Activated naive CD8-positive, alpha-beta T cell treated with anti-CD3 and anti-CD28 coated beads for 36 hours (primary cell): ENCODE measurements at places on chromosomes 2 and 18.

- no peak for DNase-seq
These were observed 1.1 kb downstream of the MARCHF4 start for GRCh38 chr2:216370961-216371712.

DNA sequence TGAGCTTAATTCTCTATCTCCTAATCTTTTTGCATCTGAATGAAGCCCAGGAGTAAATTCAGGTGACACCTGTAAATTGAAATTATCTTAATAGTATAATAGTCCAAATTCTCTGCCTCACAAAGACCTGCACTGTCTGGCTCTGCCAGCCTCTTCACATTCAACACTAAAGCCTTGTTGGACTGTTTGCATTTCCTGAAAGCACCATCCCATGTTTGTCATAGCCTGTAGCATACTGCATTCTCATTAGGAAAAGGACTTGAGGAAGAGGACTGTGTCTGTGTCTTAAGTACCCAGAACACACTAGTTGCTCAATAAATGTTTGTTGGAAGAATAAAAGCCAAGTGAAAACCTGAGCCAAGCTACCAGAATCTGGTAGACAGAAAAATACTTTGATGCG is 42.9 kb upstream of the GRHL1 start:
- DNase-seq, result no peak

DNA sequence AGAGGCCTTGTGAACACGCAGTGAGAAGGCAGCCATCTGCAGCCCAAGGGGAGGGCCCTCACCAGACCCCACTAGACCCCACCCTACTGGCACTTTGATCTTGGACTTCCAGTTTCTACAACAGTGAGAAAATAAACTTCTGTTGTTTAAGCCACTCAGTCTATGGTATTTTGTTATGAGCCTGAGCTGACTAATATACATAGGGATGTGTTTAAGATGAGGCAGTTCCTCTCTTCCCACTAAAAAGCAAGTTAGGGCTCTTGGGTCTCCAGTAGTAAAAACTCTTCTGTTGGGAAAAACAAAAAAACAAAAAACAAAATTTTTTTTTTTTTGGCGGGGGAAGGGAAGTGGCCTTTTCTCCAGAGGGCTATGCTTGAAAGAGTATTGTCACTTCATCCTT is 233.2 kb upstream of the SMAD7 start:
- no peak for DNase-seq

GRCh38 chr2:38298539-38298938 is 78.5 kb downstream of the ATL2 start:
- DNase-seq, result no peak

- DNase-seq, result no peak
These were observed 17.1 kb upstream of the DNMT3A start for GRCh38 chr2:25358836-25359235.

GRCh38 chr2:71503837-71504236 is 50.5 kb downstream of the DYSF start:
- DNase-seq, result no peak

- no peak for DNase-seq
These were observed 6.1 kb upstream of the ACOXL start for GRCh38 chr2:110726285-110726684.

DNA sequence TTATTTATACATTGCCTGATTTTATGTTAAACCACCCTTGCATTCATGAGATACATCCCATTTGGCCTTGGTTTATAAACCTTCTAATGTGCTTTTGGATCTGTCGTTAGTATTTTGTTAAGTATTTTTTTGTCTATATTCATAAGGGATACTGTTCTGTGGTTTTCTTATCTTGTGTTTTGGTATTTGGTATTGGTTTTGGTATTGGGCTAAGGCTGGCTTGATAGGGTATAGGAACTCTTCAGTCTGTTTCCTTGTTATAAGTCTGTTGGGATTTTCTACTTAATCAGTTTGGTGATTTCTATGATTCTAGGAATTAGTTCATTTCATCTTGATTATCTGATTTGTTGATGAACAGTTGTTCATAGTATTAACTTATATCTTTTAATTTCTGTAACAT is 49.2 kb downstream of the RELCH start:
- DNase-seq, result no peak

- DNase-seq, result no peak
These were observed 652 bp downstream of the GPC1 start for GRCh38 chr2:240435948-240436682.

- no peak for DNase-seq
These were observed 1167.5 kb downstream of the DPP10 start for GRCh38 chr2:115609978-115610377.

- no peak for DNase-seq
These were observed 37.0 kb downstream of the RAPGEF4 start for GRCh38 chr2:172772633-172773032.

DNA sequence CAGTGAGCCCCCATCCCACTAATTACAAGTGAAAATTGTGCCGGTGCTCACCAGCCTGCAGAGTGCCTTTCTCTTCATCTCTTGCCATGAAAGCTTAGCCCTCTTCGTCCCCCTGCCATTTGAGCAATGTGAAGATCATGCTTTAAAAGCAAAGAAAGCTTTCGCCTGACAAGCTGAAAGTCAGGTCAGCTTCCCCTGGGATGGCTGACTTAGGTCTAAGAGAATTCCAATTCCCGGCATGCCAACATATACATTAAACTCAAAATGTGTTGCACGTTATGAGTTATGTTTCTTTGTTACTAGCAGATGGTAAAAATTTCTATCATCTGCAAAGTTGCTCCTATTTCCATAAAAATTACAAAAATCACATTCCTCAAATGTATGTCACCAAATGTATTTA is 129.8 kb downstream of the AFF3 start:
- DNase-seq, result no peak

DNA sequence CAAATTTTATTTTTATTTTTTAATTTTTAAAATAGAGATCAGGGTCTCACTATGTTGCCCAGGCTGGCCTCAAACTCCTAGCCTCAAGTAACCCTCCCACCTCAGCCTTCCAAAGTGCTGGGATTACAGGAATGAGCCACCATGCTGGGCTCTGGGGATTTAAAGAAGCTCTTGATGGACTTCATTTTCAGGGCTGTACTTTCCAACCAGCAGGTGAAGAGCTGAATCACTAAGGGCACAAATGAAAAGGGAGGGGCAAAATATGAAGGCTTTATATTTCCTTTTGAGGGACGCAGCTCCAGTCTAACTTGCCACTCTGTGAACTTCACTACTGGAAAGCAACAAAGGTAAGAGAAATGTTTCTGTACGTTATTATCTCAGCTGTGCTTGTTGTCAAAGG is at the start of gene SERPINB11:
TSS of gene SERPINB11 (plus strand) at position 301 of the 400 bp plus-strand sequence. CDS start 7,234 bp downstream, outside the sequence.
- no peak for DNase-seq

DNA sequence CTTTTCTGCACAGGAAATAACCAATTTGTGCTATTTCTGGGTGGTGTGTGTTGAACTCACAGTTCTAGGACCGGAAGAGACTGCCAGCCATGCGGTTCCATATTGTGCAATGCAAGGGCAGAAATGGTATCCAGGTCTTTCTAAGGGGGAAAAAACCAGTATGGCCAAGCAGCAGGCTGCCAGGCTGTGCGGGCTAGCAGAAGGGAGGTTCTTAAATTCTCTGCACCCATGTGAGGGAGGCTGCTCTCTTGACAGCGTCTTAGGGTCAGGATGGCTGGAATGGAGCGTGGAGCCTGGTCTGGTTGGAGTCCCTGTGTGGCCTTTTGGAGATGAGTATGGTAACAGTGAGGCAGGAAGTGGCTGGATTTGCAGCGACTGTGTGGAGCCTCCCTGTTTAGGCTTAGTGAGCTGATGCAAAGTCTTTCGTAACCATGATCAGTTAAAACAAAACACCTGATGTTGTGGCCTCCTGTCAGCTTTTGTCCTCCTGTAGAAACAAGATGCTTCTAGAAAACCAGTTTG is 52.6 kb downstream of the NCK2 start:
- peak; percentile 51 for DNase-seq

GRCh38 chr2:15719566-15720313 is 128.1 kb downstream of the DDX1 start:
- no peak for DNase-seq

GRCh38 chr2:42770288-42771131 is 6.6 kb upstream of the OXER1 start:
- DNase-seq, result no peak

DNA sequence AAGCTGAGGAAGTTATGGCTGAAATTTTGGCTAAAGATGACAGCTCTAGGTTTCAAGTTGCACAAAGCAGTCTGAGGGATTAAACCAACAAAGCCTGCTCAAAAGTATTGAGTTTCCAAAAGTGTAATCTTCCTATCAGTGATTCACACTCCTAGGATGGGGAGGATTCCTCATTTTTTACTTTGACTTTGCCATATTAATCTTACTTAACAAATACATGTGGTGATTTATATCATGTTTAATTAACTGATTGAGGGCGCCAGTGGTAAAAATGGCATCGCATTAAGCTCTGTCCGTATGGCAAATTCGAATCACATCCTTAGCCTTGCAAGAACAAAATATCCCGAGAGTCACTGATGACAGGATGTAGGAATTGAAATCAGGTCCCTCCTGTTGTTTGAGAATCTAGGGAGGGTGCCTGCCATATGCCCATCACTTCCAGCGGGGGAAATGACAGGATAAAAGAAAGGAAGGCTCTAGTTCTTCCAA is 78.1 kb upstream of the ETAA1 start:
- DNase-seq, result no peak

GRCh38 chr2:159091976-159092375 is 123.5 kb downstream of the TANC1 start:
- no peak for DNase-seq

DNA sequence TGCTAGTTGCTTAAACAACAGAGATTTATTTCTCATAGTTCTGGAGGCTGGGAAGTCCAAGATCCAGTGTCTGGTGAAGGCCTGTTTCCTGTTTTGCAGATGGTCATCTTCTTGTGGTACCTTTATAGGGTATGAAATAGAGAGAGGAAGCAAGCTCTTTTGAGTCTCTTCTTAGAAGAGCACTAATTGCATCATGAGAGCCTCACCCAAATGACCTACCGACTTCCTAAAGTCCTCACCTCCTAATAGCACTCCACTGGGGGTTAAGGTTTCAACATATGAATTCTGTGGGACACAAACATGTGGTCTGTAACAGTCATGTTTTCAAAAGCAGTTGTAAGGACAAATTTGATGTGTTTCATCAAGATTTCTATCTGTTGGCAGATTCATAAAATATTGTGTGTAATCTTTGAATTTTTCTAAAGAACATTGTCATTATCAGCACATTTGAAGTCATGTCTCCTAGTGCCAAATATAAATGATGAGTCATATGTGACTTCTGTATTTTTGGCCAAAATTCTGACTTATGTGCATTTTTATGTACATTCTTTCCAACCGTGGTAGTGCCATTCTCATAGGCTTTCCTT is 45.3 kb downstream of the CD28 start:
- no peak for DNase-seq

- no peak for DNase-seq
These were observed 250.7 kb upstream of the LINC00305 start for GRCh38 chr18:64399566-64399965.

- no peak for DNase-seq
These were observed 673.8 kb upstream of the SALL3 start for GRCh38 chr18:78305789-78306188.

DNA sequence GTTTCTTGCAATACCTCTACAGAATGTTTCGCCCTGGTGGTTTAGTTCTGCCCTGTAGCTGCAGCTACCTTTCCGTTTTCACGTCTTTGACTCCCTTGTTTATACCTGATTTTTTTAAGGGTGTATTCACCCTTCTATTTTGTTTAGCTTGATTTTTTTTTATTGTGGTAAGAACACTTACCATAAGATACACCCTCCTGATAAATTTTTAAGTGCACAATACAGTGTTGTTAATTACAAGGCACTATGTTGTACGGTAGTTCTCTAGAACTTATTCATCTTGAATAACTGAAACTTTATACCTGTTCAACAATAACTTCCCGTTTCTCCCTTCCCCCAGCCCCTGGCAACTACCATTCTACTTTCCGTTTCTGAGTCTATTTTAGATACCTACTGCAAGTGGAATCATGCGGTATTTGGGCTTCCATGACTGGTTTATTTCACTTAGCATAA is 48.9 kb upstream of the NABP1 start:
- DNase-seq, result no peak

DNA sequence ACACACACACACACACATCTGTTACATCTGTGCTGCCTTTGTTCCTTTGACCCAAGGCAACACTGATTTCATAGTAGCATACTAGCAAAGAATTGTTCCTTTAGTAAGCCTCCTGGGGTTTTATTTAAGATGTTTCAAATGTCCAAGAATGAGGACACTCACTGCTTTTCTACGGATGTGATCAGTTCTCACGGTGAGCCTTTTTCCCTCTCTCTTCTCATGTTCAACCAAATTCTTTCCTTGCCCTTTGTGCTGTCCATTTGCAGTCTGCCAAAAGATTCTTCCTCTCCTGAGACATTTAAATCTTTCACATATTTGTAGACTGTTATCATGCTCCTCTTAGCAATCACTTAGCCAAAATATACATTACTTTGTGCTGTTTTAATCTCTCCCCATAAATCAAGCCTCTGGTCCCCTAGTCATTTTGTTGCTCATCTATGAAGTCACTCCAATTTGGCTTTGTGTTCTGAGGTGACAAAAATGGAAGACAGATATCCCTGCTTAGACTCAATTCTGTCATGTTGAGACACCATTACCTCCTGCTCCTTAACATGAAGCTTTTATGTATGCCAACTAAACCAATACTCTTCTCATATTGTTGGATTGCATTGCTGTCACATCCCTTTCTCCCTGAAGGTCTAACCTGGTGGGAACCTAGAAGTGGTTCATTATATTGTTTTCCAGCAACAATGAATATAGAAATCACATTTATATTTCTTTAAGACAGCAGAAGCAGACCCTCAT is 1605.3 kb upstream of the ACVR2A start:
- DNase-seq, result no peak

- DNase-seq, result no peak
These were observed 115.7 kb upstream of the KLF7 start for GRCh38 chr2:207281436-207281835.

- no peak for DNase-seq
These were observed 76.5 kb downstream of the CDCA7 start for GRCh38 chr2:173431191-173431590.

DNA sequence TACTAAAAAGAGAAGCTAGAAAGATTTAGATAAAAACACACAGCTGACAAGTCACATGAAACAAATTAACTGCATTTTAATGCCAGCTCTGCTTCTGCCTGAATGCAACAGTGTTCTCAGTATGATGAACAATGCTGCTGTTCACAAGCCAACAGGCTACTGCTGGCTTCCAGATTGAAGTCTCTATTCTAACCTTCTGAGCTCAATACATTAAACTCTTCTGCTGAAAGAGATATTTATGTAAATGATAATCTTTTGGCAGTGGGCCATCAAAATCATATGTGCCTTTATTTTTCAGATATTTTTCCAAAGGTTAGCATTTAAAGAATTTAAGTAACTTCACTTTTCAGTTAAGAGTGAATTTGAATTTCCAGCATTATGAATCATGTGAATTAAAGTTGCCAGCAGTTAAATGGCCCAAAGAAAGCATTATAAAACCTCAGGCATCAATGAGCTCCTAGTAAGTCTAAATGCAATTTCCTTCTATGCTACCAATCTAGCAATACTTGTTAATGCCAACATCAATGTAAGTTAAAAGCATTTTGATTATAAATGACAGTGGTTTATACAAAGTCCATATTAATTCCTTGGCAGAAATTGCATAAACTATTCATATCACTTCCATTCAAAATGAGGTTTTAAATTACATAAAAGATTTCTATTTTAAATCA is 72.4 kb downstream of the ID2 start:
- DNase-seq, result no peak

GRCh38 chr2:214946949-214947348 is 137.5 kb upstream of the BARD1 start:
- DNase-seq, result no peak

- no peak for DNase-seq
These were observed 166.4 kb upstream of the PXDN start for GRCh38 chr2:1910592-1911246.

- no peak for DNase-seq
These were observed 40.6 kb downstream of the PHLPP1 start for GRCh38 chr18:62755946-62756345.

- DNase-seq, result no peak
These were observed 35.1 kb upstream of the B3GNT7 start for GRCh38 chr2:231360401-231360800.
